ENCODE measurements at places on chromosomes 2 and 18.

- no peak for DNase-seq
Observed at GRCh38 chr2:223952280-223952968, 4.8 kb upstream of the MRPL44 start.

DNA sequence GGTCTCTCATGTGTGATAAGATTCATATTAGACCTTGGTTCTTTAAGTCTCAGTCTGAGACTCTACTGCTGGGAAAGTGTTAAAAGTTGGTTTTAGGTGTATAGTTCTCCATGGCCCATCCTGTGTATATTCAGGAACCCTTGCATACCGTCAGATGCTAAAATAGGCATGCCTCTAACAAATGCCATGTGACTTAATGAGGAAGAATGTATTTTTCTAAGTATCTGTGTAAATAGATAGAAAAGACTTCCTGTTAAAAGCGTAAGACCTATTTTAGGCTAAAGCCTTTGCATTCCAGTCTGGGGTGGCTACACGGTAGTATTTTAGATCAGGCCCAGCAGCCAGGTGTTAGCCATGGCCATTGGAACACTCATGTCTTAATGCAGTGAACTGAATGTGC lies 73.3 kb downstream of the RHBDD1 start:
- DNase-seq: no peak

- DNase-seq: no peak
Observed at GRCh38 chr2:67836866-67837265, 225.9 kb downstream of the C1D start.

DNA sequence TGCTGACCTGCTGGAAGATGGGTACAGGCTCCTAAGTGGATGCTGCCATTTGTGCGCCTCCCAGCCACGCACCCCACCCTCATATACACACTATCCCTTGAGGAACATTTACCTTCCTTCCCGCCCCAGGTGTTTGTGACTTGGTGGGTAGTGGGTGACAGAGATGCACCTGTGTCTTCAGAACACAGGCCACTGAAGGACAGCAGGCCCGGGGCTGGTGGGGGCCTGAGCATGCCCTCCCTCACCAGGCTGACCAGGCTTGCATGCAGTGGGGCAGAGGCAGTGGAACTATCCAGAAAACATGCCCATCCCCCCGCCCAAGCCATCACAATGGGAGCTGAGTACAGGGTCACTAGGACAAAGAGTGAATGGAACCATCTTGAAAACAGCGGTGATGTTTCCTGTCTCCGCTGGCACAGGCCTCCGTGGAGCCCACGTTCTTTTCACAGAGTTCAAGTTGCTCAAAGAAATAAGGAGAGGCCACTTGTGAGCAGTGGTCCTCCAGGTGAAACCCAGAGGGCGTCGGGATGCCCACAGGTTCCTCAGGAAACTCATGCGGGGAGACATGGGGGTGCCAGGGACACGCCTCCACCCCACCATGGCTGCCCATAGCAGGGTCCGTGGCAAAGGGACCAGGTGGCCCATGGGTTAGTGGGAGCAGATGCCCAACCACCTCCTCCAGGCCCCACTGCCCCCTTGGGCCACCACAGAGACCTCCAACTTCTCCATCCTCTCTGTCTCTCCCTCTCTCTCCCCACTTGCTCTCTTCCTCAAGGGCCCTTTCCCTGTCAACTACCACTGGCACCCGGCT lies 90.9 kb downstream of the MALT1 start:
- no peak for DNase-seq
